ENCODE measurements at places on chromosomes 3 and 15. TPM values are rescaled to one million over a fixed set of nuclear protein-coding genes. Genes with fewer than 3 reads are reported as not detected.

DNA sequence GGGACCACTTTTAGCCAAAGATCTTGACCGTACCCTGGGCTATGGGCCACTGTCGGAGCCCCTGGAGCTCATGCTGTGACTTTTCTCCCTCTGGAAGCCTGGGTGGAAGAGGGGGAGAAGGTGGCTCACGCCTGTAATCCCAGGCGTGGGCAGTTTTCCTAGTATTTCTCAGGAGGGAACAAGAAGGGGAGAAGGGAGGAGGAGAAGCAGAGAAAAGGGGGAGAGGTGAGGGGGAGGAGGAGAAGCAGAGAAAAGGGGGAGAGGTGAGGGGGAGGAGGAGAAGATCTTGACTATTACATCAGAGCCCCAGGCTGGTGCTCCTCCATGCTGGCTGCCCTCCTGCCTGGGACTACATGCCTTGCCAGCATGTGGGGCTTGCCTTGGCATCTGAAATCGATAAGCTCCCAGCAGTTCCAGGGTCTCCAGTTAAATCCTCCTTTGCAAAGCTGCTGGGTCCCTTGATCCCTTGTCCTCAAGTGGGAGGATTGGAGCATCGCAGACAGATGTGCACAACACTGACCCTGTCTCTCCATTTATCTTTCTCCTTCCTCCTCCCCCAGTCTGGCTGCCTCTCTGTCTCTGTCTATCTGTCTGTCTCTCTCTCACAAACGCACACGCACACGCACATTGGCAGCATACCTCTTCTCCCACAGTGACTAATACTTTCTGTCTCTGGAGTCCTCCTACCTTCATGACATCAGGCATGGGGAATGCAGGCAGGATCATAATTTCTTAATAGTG lies 41.6 kb downstream of the MRAS start:
- peak; percentile 99 for DNase-seq

DNA sequence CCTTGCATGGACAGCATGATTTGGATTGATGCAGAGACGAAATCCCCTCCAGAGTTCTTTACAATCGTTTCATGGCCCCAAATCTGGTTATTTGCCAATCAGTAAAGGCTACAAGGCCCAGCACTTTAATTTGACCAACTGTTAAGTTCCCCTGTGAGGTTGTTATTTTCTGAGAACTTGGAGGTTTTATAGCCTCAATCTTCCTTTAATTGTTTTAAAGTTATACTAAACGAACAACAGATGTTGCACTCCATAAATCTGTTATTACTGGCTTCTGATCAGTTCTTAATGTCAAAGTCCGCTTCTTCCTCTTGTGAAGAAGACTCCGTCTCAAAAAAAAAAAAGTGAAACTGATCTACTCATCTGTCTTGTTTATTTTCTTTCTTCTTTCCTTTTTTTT lies 30.8 kb downstream of the LARP6 start:
- DNase-seq: no peak

GRCh38 chr3:66662894-66663293 lies 162.1 kb upstream of the LRIG1 start:
- DNase-seq: no peak

DNA sequence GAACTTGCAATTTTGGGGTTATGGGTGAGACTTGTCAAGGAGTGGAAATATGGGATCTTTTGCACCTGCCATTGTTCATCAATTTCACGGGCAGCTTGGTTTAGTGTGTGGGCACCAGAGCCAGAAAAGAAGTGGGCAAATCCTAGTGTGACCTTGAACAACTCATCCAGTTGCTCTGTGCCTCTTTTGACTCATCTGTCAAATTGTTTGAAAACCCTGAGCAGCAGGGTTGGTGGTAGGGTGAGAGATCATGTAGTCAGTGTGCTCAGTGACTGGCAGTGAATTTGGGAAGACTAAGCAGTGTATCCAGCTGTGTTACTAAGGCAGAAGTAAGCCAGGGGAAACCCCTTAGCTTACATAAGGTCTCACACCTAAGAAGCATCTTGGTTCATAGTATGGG lies 293.0 kb upstream of the TRIM42 start:
- no peak for DNase-seq

- DNase-seq: peak; percentile 57
Observed at GRCh38 chr3:118544458-118544857, 490.2 kb downstream of the IGSF11 start.

DNA sequence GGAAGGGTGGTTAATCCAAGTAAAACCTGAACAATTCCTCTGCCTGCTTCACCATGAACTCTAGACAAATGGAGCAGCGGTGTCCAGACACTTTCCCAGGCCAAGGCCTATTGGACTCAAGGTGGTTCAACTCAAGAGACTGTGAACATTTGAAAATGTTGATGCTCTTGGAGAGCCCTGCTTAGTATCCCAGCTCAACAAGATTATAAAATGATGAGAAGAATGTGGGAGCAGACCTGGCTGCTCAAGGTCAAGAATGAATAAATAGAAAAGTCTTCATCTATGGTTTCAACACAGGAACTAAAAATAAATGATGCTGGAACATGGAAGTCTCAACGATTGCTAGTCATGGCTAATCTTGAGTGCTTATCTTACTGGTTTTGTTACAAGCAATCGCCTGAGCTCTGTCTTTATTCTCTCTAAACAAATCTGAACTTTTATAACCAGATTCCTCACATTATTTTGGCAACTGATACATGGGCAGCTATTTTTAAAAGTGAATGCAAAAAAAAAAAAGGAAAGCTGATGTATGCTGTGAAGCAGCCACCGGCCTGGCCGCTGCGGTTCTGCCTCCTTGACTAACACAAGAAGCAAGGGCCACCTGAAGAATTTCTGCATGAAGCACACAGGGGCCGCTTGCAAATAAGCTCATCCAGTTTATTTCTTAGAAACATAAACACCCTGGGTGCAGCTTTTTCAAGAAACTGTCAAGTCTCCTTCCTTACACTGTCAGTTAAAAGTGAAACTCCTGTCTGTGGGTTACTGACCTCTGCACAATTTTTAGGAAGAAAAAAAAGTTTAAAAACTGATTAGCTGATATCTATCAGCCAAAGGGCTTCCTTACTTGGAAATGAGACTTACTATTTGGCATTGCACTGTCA lies 120.1 kb upstream of the ARHGEF3 start:
- no peak for DNase-seq

DNA sequence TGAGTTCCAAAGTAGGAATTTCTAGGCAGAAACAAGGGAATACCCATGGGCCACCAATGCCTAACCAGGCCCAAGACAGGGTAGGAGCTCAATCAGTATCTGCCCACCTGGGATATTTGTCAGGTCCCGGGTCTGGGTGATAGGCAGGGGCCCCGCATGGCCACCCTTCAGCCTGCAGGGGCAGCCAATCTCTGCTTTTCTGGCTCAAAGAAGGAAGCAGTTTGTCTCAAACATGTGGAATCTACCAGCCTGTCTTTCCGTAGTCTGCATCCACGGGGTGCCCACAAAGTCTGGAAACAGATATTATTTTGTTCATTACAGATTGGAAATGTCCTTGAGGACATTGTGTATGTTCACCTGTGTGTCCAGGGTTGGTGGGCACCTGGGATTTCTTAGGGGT lies 56.2 kb downstream of the CEMIP start:
- no peak for DNase-seq

DNA sequence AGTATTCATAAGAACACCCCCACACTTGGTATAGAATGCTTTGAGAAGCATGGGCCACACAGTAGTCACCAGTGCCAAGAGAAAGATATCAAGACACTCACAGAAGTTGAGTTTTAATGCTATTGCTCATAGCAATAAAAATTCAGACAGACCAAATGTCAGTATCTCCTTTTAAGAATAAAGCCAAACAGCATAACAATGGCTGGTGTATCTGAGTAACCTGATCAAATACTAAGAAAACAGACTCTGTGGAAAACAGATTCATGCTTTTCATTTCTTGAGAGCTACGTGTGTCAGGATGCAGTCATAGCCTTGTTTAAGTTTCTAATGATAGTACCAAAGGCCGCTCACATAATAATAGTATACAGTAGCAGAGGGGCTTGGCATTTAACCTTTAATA lies 778.5 kb downstream of the MECOM start:
- peak; percentile 95 for DNase-seq

GRCh38 chr15:88995449-88995848 lies 82.3 kb upstream of the MFGE8 start:
- no peak for DNase-seq

- no peak for DNase-seq
Observed at GRCh38 chr3:98594628-98595324, 1.4 kb upstream of the CPOX start.

- no peak for DNase-seq
Observed at GRCh38 chr3:172977696-172978095, 163.3 kb downstream of the SPATA16 start.

DNA sequence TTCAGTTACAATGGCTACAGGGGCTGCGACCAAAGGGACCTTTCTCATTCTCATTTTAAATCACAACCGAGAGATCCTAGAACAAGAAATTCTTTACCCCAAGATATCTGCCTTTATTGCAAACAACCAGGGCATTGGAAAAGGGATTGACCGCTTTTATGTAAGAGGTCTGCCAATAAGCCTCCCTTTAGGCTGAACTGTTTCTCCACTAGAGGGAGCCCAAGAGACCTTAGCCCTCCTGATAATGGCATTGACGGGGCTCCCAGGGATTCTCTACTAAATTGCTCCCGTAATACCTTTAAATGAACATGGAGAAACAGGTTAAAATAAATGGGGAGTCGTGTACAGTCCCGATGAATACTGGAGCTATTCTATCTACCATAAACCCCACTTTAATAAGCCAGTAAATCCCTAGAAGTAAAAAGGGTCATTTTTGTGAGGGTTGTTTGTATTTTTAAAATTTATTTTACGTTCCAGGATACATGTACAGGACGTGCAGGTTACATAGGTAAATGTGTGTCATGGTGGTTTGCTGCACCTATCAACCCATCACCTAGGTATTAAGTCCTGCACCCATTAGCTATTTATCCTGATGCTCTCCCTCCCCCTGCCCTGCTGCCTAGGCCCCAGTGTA lies 7.5 kb upstream of the IGSF10 start:
- DNase-seq: peak; percentile 75

DNA sequence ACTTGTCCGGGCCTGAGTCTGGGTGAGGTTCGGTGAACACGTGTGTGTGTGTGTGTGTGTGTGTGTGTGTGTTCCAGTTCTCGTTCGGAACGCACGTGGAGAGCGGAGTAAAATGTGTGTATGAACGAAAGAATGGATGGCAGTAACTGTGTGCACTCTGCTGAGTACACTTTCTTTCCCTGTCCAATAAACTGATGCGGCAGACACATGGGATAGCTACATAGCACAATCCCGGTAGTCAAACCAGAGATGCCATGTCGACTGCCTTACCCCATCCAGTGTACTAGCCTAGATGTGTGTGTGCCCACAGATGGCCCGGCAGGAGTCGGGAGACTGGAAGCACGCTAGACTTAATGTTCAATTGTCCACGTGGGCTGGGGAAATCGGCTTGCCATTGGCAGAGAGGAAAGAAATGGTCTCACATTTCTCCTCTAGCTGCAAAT lies 507 bp upstream of the GOLIM4 start:
- peak; percentile 95 for DNase-seq

- no peak for DNase-seq
Observed at GRCh38 chr15:96165775-96166174, 164.7 kb upstream of the NR2F2 start.

DNA sequence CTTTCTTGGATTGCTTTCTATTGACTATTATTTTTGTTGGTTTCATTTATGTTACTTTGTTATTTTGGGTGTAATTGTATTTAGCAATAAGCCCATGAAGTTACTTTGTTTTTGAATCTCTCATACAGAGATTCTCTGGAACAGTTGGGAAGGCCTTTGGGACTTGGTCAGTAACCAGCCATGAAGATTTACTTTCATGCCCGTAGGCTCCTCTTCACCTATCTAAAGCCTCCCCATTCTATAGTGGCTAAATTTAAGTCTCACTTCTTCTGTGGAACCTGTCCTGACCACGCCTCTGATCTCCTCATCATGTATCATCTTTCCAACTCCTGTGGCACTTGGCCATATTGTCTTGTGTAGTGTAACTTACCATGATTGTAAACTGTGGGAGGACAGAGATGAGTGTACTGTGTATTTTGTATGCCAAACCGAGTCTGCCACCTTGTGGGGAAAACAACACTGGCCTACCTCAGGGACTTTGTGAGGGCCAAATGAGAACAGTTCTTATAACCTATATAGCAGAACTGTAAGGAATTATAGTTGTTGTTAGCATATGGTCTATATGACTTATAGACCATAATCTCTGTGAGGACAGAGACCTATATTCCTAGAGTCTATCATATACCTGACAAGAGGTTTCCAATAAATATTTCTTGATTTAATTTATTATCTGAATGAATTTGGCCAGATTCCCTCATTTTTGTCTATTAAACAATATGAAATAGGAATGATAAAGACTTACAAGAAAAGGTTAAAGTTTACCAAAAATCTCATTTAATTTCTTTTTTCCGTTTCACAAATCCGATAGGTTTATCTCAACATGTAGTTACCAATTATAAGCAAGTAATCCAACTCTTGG lies 75.0 kb downstream of the STARD9 start:
- peak; percentile 74 for DNase-seq

- no peak for DNase-seq
Observed at GRCh38 chr3:150240891-150241290, 167.2 kb upstream of the TSC22D2 start.

- no peak for DNase-seq
Observed at GRCh38 chr3:52039846-52040245, 16.5 kb downstream of the DUSP7 start.

DNA sequence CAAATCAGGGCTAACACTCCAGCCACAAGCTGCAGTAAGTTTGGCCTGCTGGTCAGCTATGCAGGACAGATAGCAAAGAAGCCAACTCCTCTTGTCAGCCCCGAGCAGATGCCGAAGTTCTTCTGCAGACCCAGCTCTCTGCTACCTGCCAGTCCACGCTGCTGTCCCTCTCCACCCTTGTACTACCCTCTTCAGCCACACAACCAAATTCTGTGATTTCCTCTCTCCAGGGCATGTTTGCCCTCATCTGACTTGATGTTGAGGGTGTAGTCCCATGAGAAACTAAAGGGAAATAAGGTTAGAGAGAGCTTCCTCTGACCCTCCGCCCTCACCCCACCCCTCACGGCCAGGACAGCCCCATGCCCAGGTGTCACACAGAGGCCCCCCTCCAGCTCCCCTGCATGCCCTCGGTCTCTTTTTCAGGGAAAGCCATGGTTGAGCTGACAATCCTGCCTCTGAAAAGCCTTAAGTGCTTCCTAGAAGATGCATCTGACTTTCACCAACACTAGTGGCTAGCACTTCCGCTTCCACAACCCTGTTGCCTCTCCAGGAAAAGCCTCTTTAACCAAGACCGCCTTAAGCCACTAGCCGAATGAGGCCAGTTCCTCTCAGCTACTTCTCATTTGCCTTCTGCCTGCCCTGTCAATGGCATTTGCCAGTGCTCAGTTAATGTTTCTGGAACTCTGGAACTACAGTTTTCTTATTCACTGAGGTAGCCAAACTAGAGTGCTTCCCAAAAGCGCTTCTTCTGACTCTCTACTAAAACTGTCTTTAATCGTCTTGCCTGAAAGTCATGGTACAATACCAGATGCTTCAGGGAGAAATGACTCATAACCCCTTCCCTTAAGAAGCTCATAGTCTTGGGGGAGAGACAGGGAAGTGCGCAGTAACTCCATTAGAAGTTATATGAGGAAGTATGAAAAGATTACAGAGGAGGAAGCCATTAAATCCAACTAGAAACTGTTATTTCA lies 300.4 kb upstream of the STT3B start:
- peak; percentile 45 for DNase-seq

- DNase-seq: no peak
Observed at GRCh38 chr15:48785195-48785594, 25.7 kb downstream of the CEP152 start.

The CHAC1 gene
- 2.6 TPM for total RNA-seq

The SERINC4 gene
- not detected for total RNA-seq

The TGFBR2 gene
- total RNA-seq: 21.2 TPM

The C3orf20 gene
- not detected for total RNA-seq

The IL12A gene
- 0.25 TPM for total RNA-seq

The SCG5 gene
- total RNA-seq: 75.2 TPM

The FAM174B gene
- 19.9 TPM for total RNA-seq

The SH3BP5 gene
- total RNA-seq: 9.2 TPM

The SPCS1 gene
- total RNA-seq: 310 TPM

Data from M059J (cell line).